NCI-H1105 (cell line): ENCODE measurements at places on chromosomes 11 and 22.

DNA sequence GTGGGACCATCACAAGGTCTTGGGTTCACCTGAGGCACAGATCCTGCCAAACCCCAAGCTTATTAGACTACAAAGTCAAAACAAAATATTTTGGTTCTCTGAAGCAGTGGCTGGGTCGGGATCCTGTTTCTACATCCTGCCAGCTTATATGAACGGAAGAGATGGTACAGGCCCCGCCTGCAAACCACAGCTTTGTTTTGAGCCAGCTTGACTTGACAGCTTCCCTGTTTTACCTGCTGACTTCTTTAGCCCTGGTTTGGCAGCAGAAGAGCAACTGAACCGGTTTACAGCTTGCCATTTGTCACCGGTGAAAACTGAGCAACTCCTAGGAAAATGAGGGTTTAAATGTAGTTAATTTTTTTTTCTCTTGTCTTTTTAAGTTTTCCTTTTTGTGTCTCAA is 11.4 kb downstream of the PACS1 start:
- no peak for DNase-seq

DNA sequence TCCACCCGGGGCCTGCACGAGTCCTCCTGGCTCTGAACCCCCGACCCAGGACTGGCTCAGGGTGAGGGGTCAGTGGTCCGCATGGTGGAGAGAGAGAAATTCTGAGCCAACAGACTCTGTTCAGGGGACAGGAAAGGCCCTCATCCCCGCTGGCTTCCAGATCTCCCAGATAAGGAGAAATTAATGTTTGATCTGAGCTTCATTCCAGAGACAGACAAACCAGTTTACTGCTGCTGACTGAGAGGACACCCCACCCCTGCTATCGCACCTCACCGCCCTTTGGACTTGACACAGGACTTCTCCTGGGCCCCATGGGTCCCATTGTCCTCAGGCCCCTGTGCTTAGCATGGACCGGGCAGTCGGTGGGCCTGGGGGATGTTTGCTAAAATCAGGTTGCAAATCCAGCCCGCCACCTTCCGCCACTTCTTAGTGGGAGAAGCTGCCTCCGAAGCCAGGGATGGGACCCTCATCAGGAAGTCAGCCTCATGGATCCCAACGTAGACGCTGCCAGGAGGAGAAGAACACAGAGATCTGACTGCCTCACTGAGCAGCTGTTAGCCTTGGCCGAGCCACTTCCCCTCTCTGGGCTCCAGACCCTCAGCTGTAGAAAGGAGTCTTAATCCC is 11.2 kb upstream of the UPK3A start:
- no peak for DNase-seq

GRCh38 chr11:82989628-82990404 is 81.9 kb downstream of the RAB30 start:
- no peak for DNase-seq

DNA sequence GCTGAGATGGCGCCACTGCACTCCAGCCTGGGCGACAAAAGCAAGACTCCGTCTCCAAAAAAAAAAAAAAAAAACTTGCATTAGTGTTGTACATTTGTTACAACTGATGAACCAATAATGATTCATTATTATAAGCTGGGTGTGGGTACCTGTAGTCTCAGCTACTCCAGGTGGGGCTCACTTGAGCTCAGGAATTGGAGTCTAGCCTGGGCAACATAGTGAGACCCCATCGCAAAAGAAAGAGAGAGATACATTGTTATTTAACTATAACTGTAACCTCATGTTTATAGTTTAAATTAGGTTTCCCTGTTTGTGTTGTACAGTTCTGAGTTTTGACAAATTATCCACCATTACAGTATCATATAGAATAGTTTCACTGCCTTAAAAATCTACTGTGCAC is 38.6 kb downstream of the KDM2A start:
- DNase-seq: no peak
